ENCODE measurements at places on chromosomes 1 and 21.

- no peak for DNase-seq
Measured at GRCh38 chr1:50371749-50372148, 51.5 kb downstream of the DMRTA2 start.

GRCh38 chr1:12125422-12126355, 41.1 kb upstream of the TNFRSF1B start:
- no peak for DNase-seq

DNA sequence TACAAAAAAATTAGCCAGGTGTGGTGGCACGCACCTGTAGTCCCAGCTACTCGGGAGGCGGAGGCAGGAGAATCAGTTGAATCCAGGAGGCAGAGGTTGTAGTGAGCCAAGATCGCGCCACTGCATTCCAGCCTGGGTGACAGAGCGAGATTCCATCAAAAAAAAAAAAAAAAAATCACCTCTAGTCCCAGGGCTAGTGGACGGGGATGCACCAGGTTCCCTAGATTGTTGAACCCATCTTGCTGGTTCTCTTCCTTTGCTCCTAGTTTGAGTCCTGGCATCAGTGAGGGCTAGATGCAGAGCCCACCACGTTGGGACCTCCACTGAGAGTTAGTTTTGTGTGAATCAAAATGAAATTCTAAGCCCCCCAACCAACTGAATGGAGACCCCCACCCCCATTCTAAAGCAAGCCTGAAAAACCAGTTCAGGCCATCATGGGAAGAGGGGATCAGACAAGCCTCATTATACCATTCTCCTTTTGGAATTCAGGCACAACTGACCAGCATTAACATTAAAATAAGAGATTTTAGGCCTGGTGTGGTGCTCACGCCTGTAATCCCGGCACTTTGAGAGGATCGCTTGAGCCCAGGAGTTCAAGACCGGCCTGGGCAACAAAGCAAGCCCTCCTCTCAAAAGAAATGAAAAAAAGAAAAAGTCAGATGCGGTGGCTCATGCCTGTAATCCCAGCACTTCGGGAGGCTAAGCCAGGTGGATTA, 17.9 kb upstream of the L1TD1 start:
- DNase-seq = no peak

GRCh38 chr1:8382051-8382505, 64.2 kb downstream of the SLC45A1 start:
- DNase-seq = no peak

All from amygdala (tissue), 56 donors.